ENCODE measurements at places on chromosomes 11 and 22.
A peak's percentile ranks its signal among the peaks of the same experiment; 100 is the strongest.

GRCh38 chr11:80307676-80308075 lies 866.8 kb upstream of the TENM4 start:
- no peak for DNase-seq

DNA sequence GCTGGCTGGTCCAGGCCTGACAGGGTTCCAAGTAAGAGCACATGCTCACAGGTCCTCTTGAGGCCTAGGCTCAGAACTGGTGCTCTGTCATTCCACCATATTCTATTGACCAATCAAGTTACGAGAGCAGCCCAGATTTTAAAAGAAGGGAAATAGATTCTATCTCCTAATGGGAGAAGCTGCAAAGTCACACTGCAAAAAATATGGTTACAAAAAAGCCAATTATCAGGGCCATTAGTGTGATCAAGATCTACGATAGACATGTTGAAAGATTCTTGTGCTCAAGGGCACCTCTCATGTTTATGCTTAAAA lies 96.1 kb downstream of the CD44 start:
- DNase-seq, result no peak

DNA sequence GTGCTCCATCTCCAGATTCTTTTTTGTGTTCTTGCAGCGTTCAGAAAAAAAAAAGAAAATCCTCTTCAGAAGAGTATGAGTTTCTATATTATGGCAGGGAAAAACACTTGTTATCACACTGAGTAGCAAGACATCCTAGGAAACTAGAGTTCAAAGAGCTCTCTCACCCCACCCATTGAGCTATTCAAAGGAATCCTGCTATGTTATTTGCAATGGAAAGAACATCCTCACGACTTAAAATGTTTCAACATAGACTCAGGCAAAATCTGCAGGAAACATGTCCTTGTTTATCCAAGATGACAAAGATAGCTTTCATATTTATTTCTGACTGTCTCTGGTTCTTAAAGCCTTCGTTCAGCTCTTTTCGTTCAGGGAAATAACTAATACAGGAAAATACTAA lies 331.6 kb upstream of the ANO5 start:
- DNase-seq, result no peak

- no peak for DNase-seq
Observed at GRCh38 chr11:17873586-17873985, 139.0 kb downstream of the KCNC1 start.

DNA sequence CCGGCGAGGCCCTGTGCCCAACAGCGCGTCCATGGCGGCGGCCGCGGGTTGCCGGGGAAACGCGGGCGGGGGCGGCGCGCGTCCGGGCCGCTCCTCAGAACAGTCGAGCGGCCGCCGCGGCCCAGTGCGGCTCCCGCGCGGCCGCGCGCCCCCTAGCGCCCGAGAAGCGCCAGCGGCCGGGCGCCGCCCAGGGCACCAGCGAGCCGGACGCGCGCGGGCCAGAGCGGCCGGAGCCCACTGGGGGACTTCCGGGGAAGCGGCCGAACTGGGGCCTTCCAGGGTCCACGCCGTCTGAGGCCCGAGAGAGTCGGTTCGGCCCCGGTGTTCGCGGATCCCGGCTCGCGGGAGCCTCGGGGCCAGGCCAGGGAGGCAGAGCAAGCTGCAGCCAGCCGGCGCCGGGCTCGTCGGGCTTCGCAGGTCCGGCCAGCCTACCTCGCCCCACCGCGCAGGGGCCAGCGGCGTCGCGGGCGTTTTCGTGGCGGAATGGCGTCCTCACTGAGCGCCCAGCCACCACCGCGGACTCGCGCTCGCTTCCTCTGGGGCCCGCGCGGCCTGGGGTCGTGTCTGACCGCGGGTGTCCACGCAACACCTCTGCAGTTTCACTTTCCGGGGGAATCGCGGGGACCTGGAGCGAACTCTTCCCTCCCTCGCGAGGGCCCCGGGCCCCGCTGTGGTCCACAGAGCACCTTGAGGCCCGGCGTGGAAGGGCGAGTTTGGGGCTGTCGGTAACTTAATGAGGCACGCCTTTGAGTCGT lies at the start of gene DENND6B:
DENND6B (minus strand) TSS at position 57 of the 755 bp plus-strand sequence; CDS start at position 33, 24 bp downstream.
- DNase-seq, result peak; percentile 44

- no peak for DNase-seq
Observed at GRCh38 chr11:73230931-73231330, 12.8 kb downstream of the P2RY2 start.

GRCh38 chr11:102886999-102887398 lies 12.2 kb upstream of the MMP12 start:
- no peak for DNase-seq

GRCh38 chr11:80118073-80118472 lies 677.2 kb upstream of the TENM4 start:
- DNase-seq, result no peak

DNA sequence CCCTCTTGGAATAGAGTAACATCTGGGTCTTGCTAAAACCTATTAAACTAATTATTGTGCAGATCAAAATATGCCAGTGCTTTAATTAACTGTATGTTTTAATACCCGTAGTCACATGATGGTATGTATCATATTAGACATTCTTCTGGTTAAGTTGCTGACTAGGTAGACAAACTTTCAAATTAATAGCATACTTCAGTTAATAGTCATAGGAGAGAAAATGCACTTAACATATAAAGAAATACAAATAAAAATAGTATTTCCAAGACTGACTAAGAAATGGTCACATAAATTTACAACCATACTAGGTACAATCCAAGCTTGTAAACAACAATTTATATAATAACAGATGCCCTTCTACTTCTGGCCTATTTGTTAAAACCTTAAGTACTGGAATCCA lies 7.6 kb upstream of the EXPH5 start:
- DNase-seq, result no peak

Data from activated CD4-positive, CD25-positive, alpha-beta regulatory T cell (primary cell).